Activated CD8-positive, alpha-beta memory T cell treated with anti-CD3 and anti-CD28 coated beads for 4 hours (primary cell): ENCODE measurements at places on chromosomes 4 and X.

- no peak for DNase-seq
These were observed 76.9 kb downstream of the WFS1 start for GRCh38 chr4:6346373-6347110.

GRCh38 chr4:146338512-146338911 is 124.2 kb downstream of the REELD1 start:
- no peak for DNase-seq

- DNase-seq, result no peak
These were observed 46.2 kb downstream of the STAP1 start for GRCh38 chr4:67604749-67605148.

DNA sequence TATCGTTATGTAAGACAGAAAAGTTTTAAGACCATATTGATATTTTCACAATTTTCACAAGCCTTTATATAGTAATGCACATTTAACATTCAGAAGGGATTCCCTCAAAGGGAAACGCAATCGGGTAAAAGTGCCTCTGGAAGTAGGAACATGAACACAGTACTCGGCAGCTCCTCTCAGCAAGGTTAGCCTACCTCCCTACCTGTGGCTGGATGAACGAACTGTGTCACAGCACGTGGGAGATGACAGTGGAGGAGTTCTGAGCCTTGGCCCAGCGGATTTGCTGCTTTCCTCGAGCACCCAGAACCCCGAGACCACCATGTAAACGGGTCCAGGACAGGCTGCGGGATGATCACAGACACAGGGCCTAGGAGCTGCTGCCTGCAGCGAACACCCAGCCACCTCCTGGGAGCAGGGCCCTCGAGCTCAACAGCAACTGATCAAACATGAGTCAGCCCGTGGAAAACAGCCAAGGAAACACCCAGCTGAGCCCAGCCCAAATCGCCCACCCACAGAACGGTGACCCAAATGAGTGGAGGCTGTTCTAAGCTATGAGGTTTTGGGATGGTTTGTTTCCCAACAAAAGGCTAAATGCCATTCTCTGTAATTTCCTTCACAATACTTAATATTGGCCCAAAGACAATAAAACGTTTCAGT is 30.4 kb downstream of the FAT1 start:
- DNase-seq, result no peak

GRCh38 chr4:79687006-79687405 is 279.0 kb upstream of the GK2 start:
- no peak for DNase-seq

- no peak for DNase-seq
These were observed 63.7 kb downstream of the HMGB2 start for GRCh38 chr4:173270312-173271027.

DNA sequence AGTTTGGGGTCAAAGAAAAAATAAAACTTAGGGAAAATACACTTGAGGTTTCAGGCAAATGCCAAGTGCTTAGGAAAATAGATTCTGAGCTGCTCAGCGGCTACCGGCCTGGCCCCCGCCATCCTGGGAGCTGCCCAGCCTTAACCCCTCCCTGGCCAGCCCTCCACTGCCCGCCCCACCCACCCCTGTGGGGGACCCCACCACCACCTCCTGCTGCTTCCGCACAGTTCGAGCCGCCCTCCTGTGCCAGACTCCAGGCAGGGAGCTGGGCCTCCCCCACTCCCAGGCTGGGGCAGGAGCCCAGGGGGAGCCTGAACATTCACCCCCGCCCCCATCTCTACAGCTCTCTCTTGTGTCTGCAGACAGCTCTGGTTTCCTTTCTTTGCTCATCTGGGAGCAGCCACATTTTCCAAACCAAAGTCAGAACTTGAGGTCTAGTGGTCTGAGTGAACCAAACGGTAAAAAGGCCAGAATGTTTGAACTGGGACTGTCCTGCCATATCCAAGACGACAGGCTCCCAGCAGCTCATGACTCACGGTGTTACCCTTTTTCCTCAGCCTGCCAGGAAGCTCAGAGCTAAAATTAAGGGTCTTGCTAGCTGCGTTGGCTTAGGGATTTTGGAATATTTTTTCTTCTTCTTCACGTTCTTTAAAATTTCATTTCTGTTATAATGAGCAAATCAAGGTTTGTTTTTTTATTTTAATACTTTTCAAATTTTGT is 4.7 kb upstream of the FGFR3 start:
- no peak for DNase-seq

GRCh38 chr4:164381859-164382258 is 372.1 kb upstream of the SMIM31 start:
- DNase-seq, result no peak

DNA sequence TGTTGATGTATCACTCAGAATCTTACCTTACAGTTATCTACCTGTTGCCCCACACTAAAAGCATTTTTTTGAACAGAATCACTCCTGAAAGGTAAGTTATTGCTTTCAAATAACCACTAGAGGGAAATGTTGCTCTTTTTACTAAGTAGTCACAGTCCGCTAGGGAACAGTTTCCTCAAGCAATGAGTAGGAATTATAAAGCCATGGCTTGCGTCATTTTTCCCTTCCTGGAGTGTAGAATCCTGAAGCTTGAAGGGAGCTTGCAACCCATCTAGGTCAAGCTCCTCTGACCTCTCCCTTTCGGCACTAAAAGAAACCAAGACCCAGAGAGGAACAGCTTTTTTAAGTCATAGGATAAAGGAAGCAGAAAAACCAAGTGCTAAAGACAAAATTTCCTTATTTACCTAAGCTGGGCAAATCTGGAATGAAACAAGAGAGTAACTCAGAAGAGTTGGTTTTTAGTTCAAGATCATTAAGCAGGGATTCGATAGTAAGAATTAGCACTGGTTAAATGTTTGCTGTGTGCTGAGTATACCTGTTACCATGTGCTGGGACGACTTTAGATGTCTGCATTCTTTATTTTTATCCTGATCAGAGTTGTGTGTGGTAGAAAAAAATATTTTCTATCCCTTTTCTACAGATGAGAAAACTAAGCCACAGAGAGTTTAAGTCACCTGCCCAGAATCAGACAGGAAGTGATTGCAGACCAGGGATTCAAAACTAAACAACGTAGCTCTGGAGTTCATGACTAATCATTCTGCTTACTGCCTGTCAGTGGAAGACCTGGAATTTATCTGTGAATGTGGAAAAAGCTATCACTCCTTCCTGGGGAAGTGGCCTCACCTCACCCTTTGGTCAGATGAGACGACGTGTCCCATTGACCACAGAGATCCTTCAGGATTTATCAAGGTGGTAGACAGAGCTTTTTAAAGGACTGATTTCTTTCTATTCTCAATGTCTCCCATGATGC is 631.5 kb downstream of the RAB28 start:
- no peak for DNase-seq

DNA sequence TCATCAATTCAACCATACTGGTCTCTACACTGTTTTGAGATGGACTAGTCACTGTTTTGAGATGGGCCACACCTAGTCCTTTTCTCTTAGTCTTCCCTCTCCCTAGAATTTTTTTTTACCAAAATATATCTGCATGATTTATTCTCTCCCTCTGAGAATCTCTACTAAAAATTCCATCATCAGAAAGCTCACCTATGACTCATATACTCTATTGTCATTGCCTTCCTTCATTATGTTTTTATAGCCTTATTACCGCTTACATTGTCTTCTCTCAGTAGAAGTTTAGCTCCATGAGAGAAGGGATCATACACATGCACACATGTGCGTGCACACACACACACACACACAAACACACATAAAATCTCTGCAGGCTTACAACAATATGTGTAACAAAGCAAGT is 303.6 kb downstream of the PCDH10 start:
- no peak for DNase-seq
